ENCODE measurements at places on chromosomes 4 and X. TPM values are rescaled to one million over a fixed set of nuclear protein-coding genes. Genes with fewer than 3 reads are reported as not detected.

GPR34 gene
- not detected for total RNA-seq

P2RY4 gene
- 0.39 TPM for total RNA-seq

IQCM gene
- total RNA-seq: not detected

RASSF6 gene
- total RNA-seq: under 0.01 TPM

CCSER1 gene
- not detected for total RNA-seq

SYTL5 gene
- total RNA-seq: not detected

RBM46 gene
- total RNA-seq: not detected

RASL11B gene
- total RNA-seq: 1.8 TPM

SLC9B2 gene
- 27.6 TPM for total RNA-seq

NXF2B gene
- total RNA-seq: not detected

MAOA gene
- 26.0 TPM for total RNA-seq

SORBS2 gene
- total RNA-seq: 3.7 TPM

GLRB gene
- total RNA-seq: 1.5 TPM

ARAP2 gene
- under 0.01 TPM for total RNA-seq

SPATA4 gene
- total RNA-seq: 0.20 TPM

GLRA3 gene
- total RNA-seq: not detected

CHRNA9 gene
- total RNA-seq: not detected

SUV39H1 gene
- total RNA-seq: 10.8 TPM

GYPA gene
- not detected for total RNA-seq

SGMS2 gene
- 80.5 TPM for total RNA-seq

KLF8 gene
- total RNA-seq: 4.4 TPM

GAGE12H gene
- not detected for total RNA-seq

CNKSR2 gene
- 0.98 TPM for total RNA-seq

GYPB gene
- total RNA-seq: not detected

ZBTB33 gene
- total RNA-seq: 15.4 TPM

All from subcutaneous preadipocyte (primary cell).